GM12892 (cell line): ENCODE measurements at places on chromosomes 7 and 10.

- no peak for DNase-seq
Observed at GRCh38 chr10:56920601-56921261, 559.7 kb upstream of the ZWINT start.

DNA sequence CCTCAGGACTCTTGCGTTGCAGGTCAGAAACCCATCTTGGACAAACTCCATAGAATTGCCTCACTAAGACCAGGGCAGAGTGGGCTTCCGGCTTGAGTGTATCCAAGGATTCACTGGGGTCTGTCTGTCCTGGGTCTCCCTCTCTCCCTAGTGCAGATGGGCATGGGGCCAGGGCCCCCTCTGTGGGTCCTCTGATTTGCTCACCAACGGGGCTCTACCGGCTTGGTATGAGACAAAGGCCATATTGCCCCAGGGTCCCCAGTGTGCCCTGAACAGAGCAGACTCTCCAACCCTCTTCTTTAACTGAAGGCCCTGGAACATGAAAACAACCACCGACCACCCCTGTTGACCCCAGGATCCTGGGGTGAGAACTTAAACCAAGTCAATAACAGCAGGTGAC, 68.2 kb upstream of the CHST15 start:
- no peak for DNase-seq

GRCh38 chr7:3154317-3154716, 110.7 kb upstream of the CARD11 start:
- DNase-seq = no peak

DNA sequence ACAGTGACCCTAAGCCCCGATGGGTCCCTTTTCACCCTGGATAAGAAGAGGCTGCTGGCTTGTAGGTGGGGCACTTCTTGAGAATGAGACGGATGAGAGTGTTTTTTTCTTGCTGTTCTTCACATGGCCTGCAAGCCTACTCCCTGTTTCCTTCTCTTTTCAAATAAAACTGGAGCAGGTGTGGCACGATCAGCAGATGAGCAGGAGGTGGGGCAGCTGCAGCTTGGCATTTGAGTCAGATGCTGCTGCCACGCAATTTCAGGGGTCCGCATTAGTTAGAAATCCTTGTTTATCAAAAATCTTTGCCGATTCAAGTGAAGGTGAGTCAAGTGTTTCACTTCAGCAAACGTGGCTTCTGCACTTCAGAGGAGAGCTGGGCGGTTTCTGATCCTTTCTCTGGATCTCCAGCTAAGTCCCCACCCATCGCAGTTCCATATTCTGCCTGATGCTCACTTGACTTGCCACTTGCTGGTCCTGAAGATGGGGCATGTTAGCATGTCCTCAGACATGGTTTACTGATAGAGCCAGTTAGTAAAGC, 20.8 kb downstream of the WDFY4 start:
- DNase-seq = no peak

DNA sequence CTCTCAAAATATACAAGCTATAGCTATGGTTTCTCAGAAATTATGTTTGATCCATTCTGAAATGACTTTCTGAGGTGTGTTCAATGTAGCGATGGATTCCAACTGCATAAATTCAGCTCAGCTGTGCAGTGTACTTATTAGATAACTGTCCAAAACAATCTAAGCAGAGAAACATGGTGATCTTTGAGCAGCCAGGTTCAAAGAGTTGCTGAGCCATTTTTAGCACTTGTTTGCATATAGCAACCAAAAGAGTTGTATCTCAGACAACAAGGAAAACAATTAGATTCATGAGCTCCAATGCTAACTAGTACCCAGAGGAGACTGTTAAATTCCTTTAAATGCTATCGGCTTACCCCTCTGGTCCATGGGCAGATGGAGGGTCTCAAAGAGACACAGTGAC, 15.9 kb upstream of the KCNIP2 start:
- DNase-seq = no peak

DNA sequence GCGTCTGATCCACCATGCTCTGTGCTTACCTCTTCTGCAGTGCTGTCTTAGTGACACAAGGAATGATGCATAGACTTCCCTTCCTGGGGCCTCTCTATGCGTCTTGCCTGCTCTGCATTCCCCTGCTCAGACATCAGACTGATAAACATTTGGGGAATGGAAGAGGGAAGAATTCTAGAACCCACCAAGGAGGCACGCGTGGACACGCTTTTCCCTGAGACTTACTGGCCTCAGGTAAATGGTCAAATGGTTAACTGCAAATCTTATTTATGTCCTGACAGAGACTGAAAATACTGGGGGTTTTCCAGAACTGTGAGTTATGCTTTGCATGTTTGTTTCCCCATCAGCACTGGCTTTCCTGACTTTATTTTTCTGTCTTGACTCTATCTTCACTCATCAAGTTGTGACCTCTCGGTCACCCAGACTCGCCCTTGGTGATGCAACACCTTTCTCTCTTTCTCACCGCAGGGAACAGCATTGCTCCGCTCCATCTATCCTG, 285.9 kb upstream of the FZD8 start:
- DNase-seq = no peak
